ENCODE measurements at places on chromosomes 5 and 9.

DNA sequence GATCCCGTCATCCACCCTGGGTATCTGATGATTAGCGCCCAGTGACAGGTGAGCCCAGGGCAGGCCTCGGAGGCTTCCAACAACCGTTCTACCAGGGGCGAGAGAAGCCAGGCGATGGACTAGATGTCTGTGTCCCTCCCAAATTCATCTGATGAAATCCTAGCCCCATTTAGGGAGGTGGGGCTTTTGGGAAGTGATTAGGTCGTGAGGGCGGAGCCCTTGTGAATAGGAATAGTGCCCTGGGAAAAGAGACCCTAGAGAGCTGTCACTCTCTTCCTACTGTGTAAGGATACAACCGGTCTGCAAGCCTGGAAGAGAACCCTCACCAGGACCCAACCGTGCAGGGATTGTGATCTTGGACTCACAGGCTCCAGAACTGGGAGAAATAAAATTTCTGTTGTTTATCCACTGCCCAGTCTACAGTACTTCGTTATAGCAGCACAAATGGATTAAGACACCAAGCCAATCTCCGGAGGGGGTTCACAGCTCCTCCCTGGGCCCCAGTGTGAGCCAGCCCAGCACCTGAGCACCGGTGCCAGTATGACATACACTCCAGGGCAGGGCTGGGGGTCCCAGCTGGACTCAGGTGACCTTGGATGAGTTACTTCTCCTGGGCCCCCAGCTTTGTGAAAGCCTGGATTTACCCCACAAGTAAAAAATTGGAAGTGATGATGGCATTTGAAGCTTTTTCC is 162.2 kb downstream of the DAB2IP start:
- DNase-seq, result no peak

- no peak for DNase-seq
Measured at GRCh38 chr5:89156226-89156625, 273.2 kb upstream of the MEF2C start.

GRCh38 chr9:36088020-36088419 is 48.5 kb upstream of the GLIPR2 start:
- DNase-seq, result no peak

GRCh38 chr5:6450319-6450833 is 1.7 kb downstream of the UBE2QL1 start:
- DNase-seq, result no peak

DNA sequence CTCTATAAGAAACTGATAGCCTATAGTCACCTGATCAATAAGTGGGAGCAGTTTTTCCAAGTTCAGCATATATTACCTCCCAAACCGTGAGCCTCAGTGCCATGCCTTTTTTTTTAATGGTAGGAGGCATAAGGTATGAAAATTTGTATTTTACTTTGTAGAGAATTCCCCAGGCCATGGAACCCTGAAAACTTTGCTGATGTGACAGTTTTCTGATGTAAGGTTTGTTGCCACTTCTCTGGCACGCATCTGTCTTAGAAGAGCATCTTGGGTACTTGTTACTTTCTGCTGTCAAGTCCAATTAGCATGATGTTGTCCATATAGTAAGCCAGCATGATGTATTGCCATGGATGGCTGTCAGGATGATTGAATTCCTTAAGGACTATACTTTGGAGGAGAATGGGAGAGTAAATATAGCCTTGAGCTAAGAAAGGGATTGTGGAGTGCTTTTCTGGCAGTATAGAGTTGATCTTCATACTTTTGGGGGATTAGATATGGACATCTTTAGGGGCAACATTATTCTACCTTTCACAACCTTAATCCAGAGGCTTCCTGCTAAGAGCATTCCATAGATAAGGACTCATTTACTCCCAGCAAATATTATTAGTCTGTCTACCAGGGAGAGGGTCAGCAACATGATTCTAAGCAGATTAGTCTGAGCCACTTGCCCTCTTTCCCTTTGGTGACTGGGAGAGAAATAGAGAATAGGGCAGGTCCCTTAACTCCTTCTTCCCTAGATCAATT is 389.6 kb downstream of the YTHDC2 start:
- DNase-seq, result no peak

GRCh38 chr5:96120120-96120519 is 158.5 kb upstream of the ELL2 start:
- DNase-seq, result no peak

- no peak for DNase-seq
Measured at GRCh38 chr5:157606046-157606445, 30.5 kb upstream of the ADAM19 start.

GRCh38 chr5:56267856-56268255 is 34.7 kb upstream of the ANKRD55 start:
- no peak for DNase-seq

DNA sequence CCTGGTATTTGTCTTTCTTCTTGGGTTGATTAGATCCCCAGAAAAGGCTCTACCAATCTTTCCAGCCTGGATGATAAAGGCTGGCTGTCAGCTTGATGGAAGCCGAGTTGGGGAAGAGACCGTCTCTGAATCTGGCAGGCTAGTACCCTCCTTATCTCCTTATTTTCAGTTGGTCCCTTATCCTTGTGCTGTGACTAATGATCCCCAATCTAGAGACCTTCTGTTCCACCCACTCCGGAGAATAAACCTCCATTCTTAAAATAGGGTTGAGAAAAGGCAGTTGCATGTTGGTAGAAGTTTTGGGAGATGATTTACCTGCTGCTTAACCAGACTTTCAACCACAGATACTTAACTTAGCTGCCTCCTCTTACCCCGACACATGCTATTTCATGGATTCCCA is 52.3 kb downstream of the PRKACG start:
- no peak for DNase-seq

- DNase-seq, result no peak
Measured at GRCh38 chr9:16136451-16136850, 583.6 kb downstream of the CCDC171 start.

DNA sequence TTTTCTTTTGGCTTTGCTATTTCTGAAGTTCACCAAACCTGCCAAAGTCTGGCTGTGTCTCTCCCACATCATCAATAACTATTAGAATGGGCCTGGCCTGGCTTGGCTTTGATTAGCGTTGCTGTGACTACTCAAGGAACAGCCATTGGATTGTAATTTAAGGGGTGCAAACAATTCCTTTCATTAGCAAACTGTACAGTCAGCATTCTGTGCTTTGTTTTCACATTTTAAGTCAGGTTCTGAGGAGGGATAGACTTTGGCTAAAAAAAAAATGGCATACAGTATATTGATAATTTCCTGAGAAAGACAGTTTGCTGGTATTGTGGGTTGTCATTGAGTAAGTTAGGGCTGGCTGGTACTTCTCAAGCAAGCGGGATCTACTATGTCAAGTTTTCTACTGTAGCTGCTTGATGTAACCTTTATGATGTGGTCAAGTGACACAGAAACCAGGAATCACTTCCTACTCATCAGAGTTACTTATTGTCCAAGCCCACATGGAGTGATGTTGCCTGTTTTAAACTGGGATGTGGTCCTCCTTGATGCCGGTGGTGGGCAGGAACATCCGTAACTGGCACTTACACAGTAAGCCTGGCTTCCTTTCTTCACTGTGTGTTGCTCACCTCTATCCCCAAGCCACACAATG is 161.4 kb downstream of the CD180 start:
- DNase-seq, result no peak

GRCh38 chr5:119353686-119354366 is 2.0 kb upstream of the TNFAIP8 start:
- no peak for DNase-seq

- DNase-seq, result no peak
Measured at GRCh38 chr5:169650701-169651331, 13.7 kb downstream of the DOCK2 start.

- no peak for DNase-seq
Measured at GRCh38 chr9:129567842-129568559, 52.9 kb downstream of the C9orf50 start.

GRCh38 chr5:159410480-159410879 is 80.2 kb upstream of the IL12B start:
- no peak for DNase-seq

DNA sequence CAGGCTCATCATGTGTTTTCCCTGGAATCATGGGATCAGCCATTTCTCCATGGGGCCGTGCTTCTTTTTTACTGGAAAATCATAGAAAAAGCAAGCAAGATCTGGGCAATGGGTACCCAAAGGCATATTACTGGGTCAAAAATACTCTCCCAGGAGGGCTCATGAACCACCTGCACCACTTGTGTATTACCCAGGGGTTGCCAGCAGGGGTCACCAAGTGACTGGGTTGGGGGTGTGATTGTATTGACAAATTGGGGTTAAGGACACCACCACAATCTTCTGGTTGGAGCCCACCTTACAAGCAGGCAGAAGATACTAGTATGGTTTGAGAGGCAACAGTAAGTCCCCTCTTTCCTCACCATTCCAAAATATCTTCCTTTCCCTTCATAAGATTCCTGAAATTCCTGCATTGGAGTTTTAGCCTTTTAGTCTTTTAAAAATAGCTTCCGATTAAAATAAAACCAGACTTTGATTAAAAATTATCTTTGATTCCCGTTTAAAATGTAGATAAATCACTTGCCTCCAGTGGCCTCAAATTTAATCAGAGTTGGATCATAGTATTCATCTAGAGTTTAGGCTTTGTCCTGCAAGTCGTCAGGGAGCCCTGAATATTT is 603.3 kb downstream of the KIF4B start:
- no peak for DNase-seq

DNA sequence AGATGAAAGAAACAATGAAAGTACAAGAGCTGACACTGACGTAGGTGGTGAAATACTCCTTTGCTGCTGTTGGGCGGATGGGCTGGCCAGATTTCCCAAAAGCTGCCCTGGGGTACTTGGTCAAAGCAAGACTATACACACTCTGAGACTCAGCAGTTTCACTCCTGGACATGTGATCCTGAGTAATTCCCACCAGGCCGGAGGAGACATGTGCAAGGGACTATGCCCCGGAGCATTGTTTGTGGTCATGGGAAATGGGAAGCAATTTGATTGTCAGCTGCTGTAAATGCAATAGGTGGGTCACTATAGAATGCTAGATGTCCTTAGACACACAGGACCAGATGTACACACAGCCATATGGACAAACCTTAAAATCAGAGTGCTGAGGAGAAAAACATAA is 116.1 kb downstream of the DCP2 start:
- no peak for DNase-seq

DNA sequence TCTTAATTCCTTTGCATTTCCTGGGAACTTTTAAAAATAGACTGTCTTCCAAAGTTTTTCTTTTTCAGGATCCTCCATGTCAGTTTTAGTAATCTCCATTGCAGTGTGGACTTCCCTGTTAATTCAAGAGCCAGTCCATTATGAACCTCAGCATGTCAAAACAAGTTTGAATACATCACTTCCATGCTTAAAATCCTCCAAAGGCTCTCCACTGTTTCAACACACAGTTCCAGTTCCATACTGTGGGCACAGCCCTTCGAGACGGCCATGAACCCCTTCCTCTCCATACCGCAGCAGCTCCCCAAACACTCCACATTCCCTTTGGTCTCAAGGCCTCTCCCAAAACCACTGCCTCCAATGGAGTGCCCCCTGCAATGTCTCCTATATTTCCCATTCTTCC is 19.5 kb downstream of the LIFR start:
- no peak for DNase-seq

GRCh38 chr9:34505370-34506120 is 17.2 kb downstream of the ENHO start:
- no peak for DNase-seq

- DNase-seq, result no peak
Measured at GRCh38 chr5:3412146-3412545, 183.5 kb upstream of the IRX1 start.

- DNase-seq, result no peak
Measured at GRCh38 chr5:132766020-132766805, 10.8 kb downstream of the SEPTIN8 start.

GRCh38 chr9:84991514-84991870 is 322.0 kb downstream of the NTRK2 start:
- DNase-seq, result no peak

- no peak for DNase-seq
Measured at GRCh38 chr5:135140446-135141204, 106.6 kb upstream of the PITX1 start.

GRCh38 chr5:53490747-53491146 is 10.3 kb downstream of the FST start:
- DNase-seq, result no peak

- no peak for DNase-seq
Measured at GRCh38 chr9:35569206-35569605, 35.9 kb upstream of the TESK1 start.

DNA sequence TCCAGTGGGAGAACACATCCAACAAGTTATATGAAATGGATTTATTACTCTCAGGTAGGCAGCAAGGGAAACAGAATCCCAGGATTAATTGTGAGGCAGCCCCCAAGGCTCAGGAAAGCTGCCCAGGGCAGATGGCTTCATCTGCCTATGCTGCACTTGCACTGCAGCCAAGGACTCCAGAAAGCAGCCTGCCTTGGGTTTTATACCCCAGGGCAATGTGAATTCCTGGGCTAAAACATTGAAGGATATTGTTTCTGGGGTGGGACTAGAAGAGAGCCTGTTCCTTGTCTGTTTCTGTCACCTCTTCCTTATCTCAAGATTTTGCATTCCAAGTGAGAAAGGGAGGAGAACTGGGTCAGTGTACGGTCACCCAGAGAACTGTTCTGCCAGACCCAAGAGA is 8.8 kb upstream of the CCL27 start:
- DNase-seq, result no peak

- no peak for DNase-seq
Measured at GRCh38 chr5:22852807-22853660, at the start of gene CDH12. TSS of gene CDH12 (minus strand) at chr5:22853344.

- no peak for DNase-seq
Measured at GRCh38 chr5:144468571-144468970, 297.9 kb downstream of the KCTD16 start.

DNA sequence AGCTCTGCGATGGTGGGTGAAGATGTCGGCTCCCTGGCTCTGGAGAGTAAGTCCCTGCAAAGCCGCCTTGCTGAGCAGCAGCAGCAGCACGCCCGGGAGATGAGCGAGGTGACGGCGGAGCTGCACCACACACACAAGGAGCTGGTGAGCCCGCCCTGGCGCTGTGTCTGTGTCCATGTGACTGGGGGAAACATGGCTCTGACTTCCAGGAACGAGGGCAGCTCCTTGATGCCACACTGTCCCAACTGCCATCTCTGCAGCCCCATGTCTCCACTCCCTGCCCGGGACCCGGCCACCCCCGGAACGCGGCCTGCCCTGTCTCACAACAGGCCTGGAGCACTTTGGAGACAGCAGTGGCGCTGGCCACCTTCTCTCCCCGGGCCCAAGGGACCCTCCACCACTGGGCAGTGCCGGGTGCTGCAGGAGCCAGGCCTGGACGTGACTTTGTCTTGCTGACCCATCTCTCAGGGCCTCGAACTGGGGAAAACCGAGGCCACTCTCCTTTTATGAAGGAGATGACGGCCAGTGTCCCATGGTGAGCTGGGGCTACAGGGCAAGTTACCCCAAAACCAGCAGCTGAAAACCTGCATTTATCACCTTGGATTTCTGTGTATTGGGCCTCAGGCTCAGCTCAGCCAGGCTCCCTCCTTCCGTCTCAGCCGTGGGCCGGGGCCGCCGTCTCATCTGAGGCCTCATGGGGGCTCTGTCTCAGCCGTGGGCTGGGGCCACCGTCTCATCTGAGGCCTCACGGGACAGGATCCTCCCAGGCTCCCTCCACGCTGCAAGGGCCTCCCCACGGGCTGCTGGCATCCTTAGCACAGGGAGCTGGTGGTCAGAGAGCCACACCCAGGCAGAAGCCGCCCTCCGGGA is 28.6 kb downstream of the CEP72 start:
- no peak for DNase-seq

All from activated T-helper 9 cell treated with anti-CD3 and anti-CD28 coated beads, Interleukin-2, amount 50 U/mL, for 16 hours (primary cell).